ENCODE measurements at places on chromosomes 7 and 10.

DNA sequence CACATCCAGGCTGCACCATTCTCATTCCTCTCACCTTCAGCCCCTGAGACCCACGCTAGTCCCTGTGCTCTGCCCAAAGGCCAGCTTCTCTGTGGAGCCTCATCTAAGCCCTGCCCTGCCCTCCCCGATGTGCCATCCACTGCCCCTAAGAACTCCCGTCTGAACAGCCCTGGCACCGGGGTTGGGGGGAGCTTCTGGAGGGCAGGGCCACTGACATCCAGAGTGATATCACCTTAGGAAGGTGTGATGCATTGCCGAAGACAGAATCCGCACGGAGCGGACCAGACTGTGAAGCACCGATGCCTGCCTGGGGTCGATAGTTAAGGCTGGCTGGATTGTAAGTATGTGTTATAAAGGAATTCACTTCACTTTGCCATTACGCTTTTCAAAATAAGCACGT lies 511.0 kb downstream of the PTPRN2 start:
- DNase-seq = no peak

DNA sequence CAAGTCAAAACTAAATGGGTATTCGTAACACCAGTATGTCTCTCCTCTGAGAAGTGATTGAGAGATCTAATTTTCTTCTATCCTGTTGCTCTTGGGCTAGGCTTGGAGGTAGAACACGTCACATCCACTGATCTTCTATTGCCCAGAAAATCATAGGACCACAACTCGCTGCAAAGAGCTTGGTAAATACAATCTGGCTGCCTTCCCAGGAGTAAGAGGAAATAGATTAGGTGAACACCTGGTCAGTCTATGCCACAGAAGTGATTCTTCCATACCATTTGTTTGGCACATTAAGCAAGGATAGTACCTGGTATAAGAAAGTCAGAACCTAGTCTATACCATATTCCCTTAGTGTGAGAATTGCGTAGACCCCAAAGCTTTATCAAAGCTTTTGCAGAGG lies 129.3 kb upstream of the PHYHIPL start:
- peak; percentile 78 for DNase-seq

DNA sequence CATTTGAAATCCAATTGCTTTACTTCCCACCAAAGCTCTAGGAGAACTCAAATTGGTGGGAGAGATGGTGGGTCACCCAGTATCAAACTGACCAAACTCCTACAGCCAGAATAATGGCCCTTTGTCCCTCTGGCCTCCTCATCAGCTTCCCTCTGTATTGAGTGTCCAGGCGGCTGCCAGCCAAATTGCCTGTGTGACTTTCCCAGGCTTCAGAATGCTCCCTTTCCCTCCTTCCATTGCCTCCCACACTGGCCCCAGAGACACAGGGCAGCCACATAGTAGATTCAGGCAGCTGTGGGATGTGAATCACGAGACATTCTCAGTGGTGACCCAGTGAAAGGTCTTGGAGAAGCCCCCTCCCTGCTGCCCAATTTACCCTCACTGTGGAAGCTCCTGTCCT lies 12.7 kb upstream of the VDAC2 start:
- DNase-seq = no peak

GRCh38 chr7:17371671-17372524 lies 73.4 kb downstream of the AHR start:
- DNase-seq = no peak

GRCh38 chr7:130021105-130021834 lies 29.9 kb downstream of the ZC3HC1 start:
- no peak for DNase-seq

DNA sequence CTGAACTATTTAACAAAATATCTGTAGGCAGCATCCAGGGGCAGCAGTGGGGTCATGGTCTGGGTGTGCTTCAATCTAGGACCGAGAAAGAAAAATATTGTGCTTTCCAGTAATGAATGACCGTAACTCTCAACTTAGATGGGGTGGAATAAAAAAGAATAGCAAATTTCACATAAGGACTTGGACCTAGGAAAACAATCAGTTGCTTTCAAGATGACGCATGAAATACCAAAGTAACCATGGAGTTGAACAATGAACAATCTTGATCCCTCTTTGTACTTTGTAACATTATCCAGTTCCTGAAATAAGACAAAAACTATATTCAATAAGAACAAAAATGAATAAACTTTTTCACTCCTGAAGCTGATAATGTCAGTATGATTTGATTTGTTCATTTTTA lies 167.1 kb downstream of the C7orf25 start:
- no peak for DNase-seq

- DNase-seq = no peak
These were observed 94.3 kb upstream of the AFAP1L2 start for GRCh38 chr10:114498413-114499111.

All from COR-L47 (cell line).